ENCODE measurements at places on chromosomes 4 and X.

DNA sequence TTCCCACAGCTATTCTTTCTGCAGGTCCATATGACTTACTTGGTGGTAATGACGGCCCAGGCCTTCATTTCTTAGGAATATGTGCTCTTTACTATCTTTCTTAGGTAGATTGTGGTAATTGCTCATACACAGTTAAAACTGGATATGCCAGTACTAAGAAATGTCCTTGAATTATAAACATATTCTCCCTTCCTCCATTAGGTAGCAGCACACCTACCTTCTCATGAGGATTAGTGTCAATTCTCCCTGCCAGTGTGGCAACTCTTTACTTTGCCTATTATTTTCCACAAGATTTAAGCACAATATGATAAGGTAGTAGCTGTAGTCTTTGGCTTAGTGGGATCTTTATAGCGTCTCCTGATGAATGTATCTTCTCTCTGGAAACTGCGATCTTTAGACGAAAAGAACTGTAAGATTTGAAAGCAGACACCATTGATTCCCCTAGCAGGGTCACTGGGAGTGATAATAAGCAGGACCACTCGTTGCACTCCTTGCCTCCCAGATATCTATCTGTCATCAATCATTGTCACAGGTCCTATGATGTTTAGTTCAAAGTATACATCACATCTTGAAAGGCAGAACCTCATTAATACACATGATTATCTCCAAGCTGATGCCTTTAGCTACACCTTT lies 1240.7 kb downstream of the C4orf33 start:
- DNase-seq, result no peak

DNA sequence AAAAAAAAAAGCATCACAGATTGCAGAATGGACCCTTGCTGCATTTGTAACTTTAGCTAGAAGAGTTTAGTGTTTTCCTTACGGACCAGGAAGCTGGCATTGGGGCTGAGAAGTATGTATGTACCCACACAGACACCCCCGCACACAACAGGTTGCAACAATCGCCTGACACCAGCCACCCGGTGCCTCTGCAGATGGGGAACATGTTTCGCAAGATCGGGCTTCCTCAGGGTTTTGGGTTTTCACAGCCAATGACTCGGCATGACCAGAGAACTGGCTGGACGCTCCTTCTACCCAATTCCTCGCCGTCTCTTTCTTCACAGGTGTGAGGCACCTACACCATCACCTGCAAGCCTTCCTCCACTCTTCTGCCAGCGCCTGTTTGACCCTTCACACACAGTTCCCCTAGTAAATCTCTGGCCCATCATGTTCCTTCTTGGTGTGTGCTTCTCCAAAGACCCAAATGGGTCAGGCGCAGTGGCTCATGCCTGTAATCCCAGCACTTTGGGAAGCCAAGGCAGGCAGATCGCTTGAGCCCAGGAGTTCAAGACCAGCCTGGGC lies 70.4 kb downstream of the DHRSX start:
- no peak for DNase-seq

DNA sequence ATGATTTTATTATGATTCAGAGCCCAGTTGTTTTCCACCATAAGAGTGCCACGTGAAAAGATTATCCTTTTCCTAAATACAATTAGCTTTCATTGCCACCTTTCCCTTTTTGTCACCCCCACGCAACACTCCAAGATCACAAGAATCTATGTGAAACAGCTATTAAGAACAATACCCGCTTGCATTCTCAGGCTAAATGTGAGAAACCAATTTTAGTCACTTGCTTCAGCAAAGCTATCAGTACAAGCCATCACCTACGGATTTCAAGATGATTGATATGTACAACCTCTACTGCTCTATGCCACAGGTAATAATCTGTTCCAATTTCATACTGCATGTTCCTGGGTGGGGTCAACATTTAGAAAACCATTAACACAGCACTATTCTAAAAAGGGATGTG lies 2.5 kb downstream of the ATP11C start:
- no peak for DNase-seq

DNA sequence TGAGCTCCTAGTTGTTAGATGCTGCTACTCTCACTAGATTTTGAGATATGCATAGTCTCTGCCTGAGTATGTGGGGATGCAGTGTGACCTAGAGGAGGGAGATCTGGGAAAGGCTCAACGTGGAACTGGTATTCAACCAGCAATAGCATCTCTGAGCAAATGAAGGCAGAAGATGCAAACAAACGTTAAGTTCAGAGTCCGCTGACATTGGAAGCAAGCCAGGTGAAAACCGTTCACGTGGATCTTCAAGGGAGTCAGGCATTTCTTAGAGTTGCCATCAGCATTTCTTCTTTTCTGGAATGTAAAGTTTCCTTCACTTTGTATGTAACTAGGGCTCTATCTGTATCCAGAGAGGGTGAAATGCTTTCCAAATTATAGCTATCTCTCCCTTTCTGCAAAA lies 59.9 kb downstream of the C4orf51 start:
- peak; percentile 65 for DNase-seq

DNA sequence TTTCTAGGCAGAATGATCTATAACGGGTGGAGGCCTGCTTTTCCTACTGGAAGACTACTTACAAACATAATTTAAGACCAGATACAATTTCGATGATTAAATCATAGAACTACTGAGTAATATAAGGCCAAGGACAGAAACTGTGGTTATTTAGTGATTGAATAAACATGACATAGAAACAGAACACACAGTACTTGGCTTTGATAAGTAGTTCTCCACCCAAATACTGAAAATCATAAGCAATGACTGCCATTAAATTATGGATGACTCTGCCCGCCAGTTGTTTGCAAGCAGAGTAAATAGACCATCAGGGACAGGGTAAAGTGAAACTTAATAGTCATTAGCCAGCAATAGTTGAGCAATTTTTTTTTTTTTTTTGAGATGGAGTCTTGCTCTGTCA lies 17.2 kb upstream of the SMIM14 start:
- no peak for DNase-seq

GRCh38 chr4:101851672-101852071 lies 61.1 kb downstream of the BANK1 start:
- no peak for DNase-seq

DNA sequence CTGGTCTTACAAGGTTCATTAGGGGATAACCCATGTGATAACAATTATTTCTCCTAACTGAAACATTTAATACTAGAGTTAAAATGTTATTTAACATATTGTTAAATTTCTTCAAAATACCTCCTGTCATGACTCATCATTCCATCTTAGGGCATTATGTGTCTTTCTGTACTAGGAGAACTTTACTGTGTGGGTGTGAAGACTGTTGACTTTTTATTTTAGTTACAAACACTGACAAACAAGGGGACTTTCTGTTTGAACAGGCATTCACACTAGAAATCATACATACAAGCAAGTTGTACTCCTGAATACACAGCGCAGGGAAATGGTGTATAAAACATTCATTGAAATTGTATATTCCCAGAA lies 175.9 kb downstream of the FBXW7 start:
- DNase-seq, result no peak

GRCh38 chr4:139584784-139585183 lies 28.8 kb upstream of the SETD7 start:
- DNase-seq, result no peak

DNA sequence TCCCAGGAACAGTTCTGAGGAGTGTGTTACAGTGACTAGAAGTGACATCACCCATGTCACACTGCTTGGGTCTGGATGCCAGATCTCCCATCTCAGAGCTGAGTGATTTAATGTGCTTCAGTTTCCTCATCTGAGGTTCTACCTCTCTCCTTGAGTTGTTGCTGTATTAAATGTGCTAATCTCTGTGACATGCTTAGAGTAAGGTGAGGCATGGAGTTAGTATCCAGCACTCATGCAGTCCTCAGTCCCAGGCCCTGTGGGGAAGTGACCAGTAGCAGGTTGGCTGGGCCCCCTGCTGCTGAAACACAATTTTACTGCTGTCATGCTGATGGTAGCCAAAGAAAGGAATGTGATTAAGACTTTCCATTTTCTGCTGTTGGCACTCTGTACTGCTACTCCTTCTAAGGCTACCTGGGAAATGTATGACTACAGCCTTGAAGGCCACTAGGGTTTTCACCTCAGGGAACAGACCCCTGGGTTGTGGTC lies 639.6 kb downstream of the MID1IP1 start:
- no peak for DNase-seq
